ENCODE measurements at places on chromosomes 2 and 18.

- DNase-seq = no peak
Measured at GRCh38 chr18:12060182-12060870, 33.3 kb upstream of the ANKRD62 start.

DNA sequence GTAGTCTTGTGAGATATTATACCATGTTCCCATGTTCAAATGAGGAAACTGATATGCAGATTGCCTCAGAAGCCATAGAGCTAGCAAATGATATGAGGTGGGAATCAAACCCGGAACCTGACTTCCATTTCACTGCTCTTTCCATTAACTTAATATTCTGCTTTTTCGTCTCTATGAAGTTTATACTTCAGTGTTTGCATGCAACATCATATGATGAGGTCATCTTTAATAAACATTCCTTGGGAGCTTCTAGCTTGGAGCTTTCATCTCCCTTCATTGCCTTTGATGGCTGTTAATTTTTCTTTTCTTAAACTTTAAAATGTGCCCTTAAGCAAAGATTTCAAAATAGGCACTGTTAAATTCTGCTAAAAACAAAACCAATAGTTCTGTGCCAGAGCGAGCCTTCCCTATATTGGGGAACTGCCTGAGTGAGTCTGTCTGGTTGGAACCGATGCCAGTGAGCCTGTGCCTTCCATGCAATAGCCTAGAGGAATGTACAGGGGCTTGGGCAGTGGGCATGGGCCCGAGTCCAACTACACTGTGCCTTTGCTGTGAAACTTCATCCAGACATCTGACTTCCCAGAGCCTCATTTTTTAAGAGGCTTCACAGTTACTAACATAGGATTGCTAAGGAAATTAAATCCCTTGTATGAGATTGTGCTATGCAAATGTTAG, 91.1 kb upstream of the TMEM200C start:
- DNase-seq = no peak

- no peak for DNase-seq
Measured at GRCh38 chr18:9992300-9992972, 78.6 kb downstream of the VAPA start.

DNA sequence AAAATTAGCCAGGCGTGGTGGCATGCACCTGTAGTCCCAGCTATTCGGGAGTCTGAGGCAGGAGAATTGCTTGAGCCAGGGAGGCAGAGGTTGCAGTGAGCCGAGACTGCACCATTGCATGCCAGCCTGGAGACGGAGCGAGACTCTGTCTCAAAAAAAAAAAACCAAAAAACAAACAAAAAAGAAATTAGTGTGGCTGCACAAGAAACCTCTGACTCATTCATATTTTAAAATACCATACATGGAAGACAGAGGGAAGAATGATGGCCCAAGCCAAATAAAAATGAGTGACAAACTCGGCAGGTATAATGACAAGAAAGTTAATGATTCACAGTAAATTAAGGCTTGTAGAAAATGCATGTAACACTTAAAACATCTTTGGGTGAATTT, 875.8 kb downstream of the EPHA4 start:
- DNase-seq = no peak

GRCh38 chr2:129113776-129114175, 795.1 kb upstream of the HS6ST1 start:
- no peak for DNase-seq

GRCh38 chr18:56933472-56933871, 213.4 kb upstream of the BOD1L2 start:
- DNase-seq = no peak

- DNase-seq = no peak
Measured at GRCh38 chr2:169709981-169710380, 15.7 kb downstream of the PHOSPHO2 start.

GRCh38 chr2:168084288-168084687, 163.1 kb downstream of the STK39 start:
- DNase-seq = no peak

- no peak for DNase-seq
Measured at GRCh38 chr2:181578829-181579228, 78.1 kb downstream of the CERKL start.

DNA sequence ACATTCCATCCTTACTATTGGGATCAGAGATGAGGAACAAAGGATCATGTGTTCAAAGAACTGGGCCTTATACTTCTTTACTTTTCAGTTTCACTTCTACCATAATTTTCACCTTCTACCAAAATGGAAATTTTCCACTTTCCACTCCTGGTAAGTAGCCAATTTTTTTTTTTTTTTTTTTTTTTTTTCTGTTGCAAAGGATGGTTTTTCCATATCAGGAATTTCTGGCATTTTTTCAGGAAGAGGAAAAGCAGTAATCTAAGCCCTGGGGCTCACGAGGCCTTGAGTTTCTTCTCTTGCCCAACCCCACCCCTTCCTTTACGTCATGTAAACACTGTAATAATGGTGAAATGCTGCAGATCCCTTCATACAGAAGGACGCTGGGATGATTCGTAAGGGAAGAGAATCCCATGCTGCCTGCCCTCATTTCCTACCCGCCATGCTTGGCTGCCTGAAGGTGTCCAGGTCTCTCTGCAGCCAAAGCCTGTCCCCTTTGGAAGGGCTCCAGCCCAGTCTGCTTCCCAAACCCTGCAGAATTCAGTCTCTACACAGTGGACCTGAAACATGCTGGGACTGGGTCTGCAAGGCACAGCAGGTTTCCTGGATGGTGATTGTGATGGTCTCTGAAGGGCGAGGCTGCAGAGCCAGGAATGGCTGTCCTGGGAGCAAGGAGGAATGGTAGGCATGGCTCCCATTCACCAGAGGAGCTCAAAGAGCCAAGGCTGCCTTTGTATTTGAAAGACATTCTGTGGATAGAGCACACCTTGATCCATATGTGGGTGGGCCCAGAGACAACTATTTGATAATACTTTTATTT, 57.0 kb downstream of the EFR3B start:
- no peak for DNase-seq

- no peak for DNase-seq
Measured at GRCh38 chr2:188039307-188039706, 252.4 kb upstream of the GULP1 start.

All from stimulated activated CD4-positive, alpha-beta T cell treated with anti-CD3 and anti-CD28 coated beads, Interleukin-15, amount 100 ng/mL, for 1 hour (primary cell).